ENCODE measurements at places on chromosomes 7 and 10.

DNA sequence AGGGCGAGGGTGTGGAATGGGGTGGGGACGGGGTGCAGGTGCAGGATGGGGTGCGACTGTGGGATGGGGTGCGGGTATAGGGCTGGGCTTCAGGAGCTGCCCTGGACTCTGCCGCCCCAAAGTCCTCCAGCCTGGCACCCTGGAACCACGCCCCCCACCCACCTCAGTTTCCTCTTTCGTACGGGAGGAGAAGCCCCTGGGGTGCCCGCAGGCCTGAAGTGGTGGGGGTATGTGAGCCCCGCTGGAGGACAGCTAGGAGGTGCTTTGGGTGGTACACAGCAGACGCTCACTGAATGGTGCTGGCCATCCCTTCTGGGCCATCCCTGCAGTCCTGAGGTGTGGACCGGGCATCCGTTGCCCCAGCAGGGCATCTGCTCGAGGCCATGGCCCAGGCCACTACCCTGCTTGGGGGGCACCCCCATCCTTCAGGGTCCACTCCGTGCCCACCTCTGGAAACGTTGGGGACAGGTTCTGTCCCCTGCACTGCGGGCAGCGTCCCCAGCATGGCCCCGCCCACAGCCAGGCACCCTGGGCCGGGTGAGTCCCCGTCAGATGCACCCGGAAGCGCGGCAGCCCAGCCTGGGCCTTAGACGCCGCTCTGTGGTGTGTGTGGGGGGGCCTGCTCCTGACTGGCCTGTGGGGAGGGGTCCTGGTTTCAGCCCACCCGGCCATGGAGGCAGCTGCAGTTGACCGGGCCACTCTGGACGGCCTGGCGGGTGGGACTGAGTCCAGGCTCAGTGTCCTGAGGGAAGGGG, 41.6 kb downstream of the UNCX start:
- no peak for DNase-seq

DNA sequence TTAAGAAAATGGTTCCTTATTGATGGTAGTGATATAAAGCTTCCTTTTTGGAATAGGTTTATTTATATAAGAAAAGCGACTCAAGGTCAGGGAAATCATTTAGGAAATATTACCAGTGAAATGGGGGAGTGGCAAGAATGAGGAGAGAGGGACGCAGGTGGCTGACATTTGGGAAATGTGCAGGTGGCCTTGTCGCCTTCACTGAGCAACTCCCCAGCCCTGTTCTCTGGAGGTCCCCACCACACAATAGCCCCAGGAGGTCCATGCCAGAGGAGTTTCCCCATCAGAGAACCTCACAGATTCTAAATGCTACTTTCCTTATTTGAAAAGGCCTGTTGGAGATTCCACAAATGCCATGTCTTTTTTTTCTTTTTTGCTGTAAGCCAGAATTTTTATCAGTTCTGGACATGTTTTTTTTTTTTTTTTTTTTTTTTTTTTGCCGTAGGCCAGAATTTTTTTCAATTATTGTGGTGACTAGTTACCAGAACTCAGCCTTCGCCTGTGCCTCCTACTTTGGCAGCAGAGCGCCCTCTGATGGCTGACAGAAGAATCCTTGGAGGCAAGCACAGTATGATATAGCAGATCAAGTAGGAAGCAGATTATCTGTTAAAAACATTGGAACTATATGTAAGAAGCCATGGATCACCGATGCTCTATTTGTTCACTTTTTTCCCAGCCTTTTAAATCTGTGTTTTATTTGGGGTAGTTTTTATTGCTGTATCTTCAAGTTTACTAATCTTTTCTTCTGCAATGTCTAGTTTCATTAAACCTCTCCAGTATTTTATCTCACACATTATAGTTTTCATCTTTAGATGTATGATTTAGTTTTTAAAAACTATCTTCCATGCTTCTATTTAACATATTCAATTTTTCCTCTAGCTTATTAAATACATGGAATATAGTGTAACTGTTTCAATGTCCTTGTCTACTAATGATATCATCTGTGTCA, 18.6 kb downstream of the OPALIN start:
- DNase-seq: peak; percentile 76

- no peak for DNase-seq
Observed at GRCh38 chr10:43211030-43211429, 55.8 kb downstream of the RASGEF1A start.

GRCh38 chr10:11546581-11546980, 64.9 kb downstream of the USP6NL start:
- no peak for DNase-seq

- no peak for DNase-seq
Observed at GRCh38 chr10:123148414-123149161, 652 bp downstream of the HMX2 start.

DNA sequence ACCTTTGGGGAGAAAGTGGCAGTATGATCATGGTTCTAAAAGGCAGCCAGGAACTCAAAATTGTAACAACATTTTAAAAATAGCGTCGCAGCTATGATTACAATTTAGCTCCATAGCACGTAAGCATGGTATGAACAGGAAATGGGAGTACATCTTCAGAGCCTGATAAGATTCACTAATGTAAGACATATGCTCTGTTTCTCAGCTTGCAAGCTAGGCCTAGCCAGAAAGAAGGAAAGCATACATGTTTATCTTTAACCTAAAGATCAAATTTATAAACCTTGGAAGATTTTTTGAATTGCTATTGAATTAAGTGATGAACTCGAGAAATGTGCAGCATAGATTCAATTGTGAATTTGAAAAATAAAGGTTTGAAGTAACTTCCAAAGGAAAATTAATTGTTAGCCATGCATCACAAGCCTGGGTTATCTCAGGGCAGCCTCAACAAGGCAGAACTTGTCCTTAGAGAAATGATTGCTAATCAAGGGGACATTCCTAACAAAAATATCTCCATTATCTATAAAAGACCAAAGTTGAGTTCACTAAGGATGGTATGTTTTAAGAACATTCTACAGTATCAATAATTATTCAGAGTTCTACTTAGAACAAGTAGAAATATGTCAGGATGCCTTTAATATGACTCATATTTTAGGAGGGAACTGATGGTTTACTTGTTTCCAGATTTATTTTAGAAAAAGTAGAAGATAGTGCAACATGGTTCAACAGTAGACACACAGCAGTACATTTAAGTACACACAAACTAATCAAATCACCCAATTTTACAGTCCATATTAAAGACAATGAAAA, 38.8 kb upstream of the SEPTIN7 start:
- no peak for DNase-seq

DNA sequence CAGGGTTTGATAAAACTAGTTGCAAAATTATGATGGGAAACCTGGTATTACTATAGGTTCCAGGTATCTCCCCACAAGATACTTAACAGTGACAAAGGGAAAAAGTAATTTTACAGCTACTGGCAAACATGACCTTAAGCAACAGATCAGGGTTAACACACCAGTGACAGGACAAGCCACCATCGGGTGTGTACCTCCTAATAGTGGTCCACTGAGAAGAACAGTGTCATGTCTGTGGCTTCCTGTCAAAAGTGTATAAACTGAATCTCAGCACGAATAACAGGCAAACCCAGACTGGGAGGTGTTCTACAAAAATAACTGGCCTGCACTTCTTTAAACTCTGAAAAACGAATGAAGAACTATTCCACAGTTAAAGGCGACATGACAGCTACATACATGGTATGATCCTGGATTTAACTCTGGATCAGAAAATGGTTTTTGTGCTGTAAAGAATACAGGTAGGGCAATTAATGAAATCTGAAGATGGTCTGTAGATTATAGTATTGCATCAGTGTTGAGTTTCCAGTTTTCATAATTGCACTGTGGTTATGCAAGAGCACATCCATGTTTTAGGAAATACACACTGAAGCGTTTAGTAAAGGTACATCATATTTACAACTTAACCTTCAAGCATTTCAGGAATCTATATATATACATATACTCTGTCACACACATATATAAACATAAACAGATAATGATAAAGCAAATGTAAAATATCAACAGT, 32.0 kb upstream of the ARMS2 start:
- DNase-seq: no peak

DNA sequence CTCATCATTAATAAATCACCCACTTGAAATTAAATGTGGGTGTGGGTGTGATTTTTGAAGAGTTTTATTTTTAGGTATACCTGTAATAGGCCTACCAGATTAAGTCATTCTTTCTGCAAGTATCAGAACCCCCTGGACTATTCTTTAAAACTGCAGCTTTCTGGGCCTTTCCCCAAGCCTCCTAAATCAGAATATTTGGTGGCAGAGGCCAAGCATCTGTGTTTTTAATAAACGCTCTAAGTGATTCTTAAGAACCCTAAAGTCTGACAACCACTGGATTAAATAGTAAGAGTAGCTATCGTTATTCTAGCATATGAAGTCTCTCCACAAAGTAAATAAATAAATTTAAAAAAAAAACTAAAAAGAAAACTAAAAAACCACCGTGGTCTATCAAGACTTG, 703.0 kb upstream of the NRP1 start:
- no peak for DNase-seq

GRCh38 chr7:138755842-138756590, 41.8 kb upstream of the TMEM213 start:
- peak; percentile 54 for DNase-seq

DNA sequence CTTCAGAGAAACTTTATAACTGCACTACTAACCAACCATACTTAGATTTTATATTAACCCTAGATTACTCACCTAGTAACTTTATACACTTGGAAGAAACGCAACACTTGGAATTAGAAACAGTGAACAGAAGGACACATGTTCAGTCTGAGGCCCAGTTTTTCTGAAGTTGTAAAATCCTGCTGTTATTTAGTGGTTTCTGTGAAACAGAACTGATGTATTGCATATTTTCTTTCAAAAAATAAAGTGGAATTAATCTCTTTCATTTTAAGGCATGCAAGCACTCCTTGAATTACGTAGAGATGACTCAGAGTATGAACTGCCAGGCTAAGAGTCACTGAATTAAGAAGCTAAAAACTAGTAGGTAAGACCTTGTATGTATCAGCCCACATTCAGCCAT, 215.8 kb downstream of the SKAP2 start:
- no peak for DNase-seq

GRCh38 chr10:117007080-117007479, 2.1 kb upstream of the SHTN1 start:
- no peak for DNase-seq

GRCh38 chr10:9786576-9786975, 1231.1 kb upstream of the CELF2 start:
- no peak for DNase-seq

GRCh38 chr7:117092785-117093184, 139.5 kb downstream of the ST7 start:
- no peak for DNase-seq

DNA sequence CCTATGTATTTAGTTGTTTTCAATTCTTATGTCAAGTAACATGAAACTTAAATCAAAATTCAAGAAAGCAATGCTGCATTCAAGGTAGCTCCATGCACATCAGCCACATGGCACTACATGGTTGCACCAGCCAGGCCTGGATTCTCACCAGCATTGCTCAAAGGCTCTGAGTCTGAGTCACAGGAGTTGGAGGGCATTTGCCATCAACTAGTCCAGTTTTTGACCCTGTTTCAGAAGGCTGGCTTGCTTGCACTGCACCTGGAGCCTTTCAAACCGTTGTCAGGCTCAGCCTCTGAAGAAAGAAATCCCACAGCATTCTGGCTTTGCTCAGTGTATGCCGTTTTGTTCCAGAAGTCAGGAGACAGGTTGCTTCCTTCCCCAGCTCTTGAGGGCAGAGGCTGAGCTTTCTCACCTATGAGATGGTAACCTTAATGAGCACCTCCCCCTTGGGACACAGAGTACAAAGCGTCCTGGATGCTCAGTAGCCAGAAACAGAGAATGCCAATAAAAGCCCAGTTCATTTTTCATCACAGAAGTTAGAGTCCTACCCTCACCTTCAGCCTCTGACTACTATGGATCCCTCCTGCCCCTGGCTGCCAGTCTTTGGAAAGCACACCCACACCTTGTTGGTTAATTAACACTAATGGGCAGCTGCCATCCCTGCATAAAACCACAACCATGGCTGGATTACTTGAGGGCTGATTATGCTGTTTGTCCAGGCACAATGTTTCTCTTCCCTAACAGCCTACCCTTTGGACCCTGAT, 288.4 kb upstream of the LRRTM3 start:
- DNase-seq: no peak

DNA sequence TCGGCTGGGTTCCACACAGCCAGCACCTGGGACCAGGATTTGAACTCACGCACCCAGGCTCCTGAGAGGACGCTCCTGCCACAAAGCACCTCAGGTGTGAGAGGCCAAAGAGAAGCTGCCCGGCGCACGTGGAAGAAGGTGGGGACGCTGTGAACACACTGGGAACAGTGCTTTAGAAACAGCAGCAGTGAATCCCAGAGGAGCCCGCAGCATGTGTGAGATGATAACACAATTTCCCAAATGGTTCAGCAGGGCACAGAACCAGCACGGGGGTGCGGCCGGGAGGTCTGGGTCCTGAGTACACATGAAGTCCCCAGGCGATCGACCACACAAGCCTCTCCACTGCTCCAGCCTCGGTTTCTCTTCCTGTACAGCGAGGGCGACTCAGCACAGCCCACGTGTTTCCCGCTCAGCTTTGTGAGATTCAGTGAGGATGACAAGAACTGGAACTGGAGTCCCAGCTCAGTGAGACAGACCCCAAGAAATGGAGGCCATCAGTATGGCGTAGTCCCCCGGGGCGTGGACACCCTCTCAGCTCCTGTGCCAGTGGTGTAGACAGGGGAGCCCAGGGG, 188.3 kb downstream of the MAD1L1 start:
- no peak for DNase-seq

DNA sequence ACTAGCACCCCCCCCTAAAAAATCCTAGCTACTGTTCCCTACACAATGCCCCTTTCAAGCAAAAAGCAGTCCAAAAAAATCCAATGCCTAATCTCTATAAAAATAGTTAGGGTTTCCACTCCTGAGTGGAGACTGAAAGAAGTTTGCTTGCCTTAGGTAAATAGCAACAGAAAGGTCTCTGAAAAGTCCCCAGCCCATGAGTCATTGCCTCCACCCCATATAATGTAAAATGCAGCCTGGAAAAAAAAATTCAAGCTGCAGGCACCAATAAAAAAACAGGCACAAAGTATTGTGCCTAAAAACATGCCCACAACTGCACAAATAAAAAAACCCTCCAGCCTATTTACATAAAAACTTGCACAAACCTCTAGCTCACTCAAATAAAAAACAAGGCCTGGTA, 47.5 kb downstream of the ZNF680 start:
- no peak for DNase-seq

DNA sequence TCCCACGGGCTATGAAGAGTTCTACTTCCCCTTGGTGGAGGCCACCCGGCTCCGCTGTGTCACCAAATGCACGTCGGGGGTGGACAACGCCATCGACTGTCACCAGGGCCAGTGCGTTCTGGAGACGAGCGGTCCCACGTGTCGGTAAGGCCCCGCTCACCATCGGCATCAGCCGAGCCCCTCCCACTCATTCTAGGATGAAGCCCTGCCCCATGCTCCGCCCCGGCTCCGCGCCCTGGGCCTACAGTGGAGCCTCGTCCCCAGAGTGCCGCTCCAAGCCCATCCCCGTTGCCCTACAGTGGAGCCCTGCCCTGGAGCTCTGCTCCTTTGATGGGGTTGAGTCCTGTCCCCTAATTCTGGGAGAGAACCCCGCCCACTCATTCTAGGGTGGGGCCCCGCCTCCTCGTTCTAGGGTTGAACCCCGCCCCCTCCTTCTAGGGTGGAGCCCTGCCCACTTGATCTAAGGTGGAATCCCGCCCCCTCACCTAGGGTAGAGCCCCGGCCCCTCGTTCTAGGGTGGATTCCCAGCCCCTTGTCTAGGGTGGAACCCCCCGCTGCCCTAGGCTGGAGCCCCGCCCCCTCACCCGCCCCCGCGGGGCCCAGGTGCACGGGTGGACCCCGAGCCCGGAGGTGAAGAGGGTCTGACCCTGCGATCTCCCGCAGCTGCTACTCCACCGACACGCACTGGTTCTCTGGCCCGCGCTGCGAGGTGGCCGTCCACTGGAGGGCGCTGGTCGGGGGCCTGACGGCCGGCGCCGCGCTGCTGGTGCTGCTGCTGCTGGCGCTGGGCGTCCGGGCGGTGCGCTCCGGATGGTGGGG, 3.4 kb upstream of the MUC12 start:
- DNase-seq: no peak
